ENCODE measurements at places on chromosomes 16 and 17. TPM values are rescaled to one million over a fixed set of nuclear protein-coding genes. Genes with fewer than 3 reads are reported as not detected.
A peak's percentile ranks its signal among the peaks of the same experiment; 100 is the strongest.

GRCh38 chr16:2770057-2770951 is 6.8 kb downstream of the ELOB start:
- no peak for DNase-seq

DNA sequence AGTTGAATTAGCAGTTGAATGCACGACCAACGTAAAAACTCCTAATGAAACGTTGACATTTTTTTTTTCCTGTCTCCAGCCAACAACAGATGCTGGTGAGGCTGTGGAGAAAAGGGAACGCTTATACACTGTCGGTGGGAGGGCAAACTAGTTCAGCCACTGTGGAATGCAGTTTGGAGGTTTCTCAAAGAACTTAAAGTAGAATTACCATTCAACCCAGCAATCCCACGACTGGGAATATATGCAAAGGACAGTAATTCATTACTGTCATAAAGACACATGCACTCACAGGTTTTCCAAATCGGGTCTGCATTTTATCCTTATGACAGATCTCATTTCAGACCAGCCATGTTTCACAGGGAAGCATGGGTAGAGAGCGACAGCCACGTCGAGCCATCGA is 3.5 kb upstream of the WFDC1 start:
- DNase-seq, result no peak

- DNase-seq, result no peak
These were observed 10.4 kb downstream of the C16orf46 start for GRCh38 chr16:81066681-81067080.

GRCh38 chr17:48333034-48333530 is 96.9 kb downstream of the SKAP1 start:
- no peak for DNase-seq

- DNase-seq, result no peak
These were observed 80.4 kb upstream of the AKTIP start for GRCh38 chr16:53583401-53583800.

GRCh38 chr16:10959161-10959560 is 14.8 kb downstream of the CLEC16A start:
- no peak for DNase-seq

DNA sequence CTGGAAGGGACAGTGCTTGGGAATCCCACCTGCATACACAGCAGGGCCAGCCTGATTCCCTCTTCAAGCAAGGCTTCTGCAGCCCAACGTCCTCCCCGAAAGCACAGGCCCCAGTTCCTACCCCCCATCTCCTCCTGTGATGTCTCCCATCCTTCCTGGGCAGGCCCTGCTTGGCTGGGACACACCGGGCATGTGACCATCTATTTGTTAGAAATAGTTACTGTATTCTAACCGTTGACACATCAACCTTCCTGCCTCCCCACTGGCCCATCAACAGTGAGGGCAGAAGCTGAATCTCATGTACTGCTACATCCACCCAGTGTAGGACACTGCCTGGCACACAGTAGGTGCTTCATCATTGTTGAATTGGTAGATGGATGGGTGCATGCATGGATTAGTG is 10.7 kb downstream of the PRR29 start:
- no peak for DNase-seq

DNA sequence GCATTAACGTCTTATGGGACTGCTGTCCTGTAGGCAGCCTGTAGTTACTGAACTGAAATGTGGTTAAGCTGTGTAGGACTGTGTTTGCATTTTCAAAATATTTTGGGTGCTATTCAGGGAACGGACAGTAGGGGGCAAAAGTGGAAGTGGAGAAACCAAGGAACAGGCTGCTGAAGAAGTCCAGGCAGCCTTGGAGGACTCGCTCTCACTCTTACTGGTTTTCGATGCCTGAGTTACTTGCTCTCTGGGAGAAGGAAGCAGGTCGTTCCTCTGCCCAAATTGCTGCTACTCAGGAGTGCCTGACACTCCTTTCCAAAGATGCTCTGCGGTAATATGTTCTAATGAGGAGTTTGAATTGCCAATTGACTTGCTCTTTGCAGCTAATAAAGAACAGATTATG is 64.5 kb upstream of the RBFOX1 start:
- DNase-seq, result no peak

GRCh38 chr17:17900615-17901520 is 64.1 kb upstream of the SREBF1 start:
- DNase-seq, result peak; percentile 91

DNA sequence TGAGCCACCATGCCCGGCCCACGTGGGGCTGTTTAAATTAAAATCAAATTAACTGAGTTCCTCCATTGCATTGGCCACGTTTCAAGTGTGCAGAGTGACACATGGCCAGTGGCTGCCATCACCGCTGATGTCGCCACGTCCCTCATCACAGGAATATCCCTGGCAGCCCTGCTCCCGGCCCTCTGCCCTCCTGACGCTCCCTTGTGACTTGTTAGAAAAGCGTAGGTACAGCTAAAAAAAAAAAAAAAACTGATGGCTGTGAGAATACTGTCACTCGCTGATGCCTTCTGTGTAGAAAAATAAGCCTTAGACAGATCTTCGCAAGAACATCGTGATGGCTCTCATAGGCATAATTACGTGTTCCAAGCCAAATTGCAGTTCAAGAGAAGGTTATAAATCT is 21.7 kb downstream of the CARHSP1 start:
- DNase-seq, result no peak

DNA sequence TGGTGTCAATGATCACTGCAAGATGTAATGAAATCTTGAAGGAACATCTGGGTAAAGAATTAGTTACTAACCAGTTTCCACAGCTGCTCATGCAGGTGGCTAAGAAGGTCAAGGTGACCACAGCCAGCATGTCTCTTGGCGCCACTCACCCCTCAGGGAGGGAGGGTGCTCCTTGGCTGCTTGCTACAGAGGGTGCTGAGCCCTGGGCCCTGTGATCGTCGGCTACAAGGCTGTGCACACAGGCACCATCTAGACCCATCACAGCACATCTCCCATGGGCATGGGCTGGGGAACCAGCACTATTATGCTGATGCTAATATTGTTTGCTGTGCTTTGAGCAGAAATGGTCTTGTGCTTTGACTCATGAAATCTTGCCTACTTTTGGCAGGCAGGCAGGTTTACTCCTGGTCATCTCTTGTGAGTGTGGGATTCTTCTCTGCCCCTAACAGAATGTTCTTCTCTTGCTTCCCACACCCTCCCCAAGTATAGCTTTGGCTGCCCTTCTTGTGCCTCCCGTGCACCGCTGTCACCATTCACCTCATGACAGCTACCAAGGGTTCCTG is 36.4 kb downstream of the TXNDC11 start:
- DNase-seq, result peak; percentile 78

DNA sequence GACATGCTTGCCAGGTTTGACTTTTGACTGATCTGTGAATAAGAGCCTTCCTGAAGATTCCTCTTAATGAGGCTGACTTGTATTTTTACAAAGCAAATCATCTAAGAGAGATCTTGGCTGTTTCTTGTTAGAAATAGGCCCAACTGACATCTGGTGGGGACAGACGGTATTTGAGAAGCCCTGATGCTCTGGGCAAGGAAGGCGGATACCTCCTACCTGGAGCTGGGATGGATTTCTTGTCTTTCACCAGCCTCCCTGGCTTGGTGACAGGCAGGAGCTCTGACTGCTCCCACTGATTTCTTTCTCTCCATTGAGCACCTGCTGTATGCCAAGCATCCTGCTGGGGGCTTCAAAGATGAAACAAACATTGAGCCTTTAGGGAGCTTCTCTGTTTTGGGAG is 40.4 kb downstream of the AKAP1 start:
- no peak for DNase-seq

- no peak for DNase-seq
These were observed 5.9 kb upstream of the ALKBH5 start for GRCh38 chr17:18177722-18178121.

GRCh38 chr17:56737421-56738161 is 96.1 kb downstream of the C17orf67 start:
- DNase-seq, result no peak

Gene TPPP3
- total RNA-seq, result 17.0 TPM

Gene EMP2
- total RNA-seq, result 64.8 TPM

Measured in heart left ventricle (tissue), 16 donors.